ENCODE measurements at places on chromosomes 11 and 22.

- peak; percentile 91 for DNase-seq
These were observed 128.0 kb upstream of the ANO1 start for GRCh38 chr11:69950120-69950519.

GRCh38 chr22:35140879-35141745 is 75.2 kb downstream of the ISX start:
- DNase-seq, result peak; percentile 15

GRCh38 chr11:48017831-48018527 is 37.6 kb downstream of the PTPRJ start:
- DNase-seq, result no peak

DNA sequence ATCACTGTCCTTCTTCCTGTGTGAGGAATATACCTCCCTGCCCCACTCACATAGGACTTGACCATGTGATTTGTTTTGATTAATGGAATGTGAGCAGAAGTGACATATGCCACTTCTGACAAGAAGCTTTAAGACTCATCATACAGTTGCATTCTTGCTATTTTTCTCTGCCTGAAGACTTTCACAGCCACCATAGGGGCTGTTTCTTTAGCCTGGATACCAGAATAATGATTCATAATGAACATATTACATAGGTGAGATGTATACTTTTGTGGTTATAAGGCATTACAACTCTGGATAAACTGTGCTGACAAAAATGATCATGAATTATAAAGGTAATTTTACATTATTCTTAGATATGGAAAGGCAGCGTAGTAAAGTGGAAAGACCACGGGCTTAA is 798.0 kb downstream of the DLG2 start:
- DNase-seq, result no peak

GRCh38 chr11:134573857-134574256 is 161.8 kb upstream of the B3GAT1 start:
- DNase-seq, result no peak

- DNase-seq, result peak; percentile 59
These were observed 121.5 kb downstream of the ATG16L2 start for GRCh38 chr11:72935700-72936099.

GRCh38 chr11:2518111-2518982 is 73.5 kb downstream of the KCNQ1 start:
- DNase-seq, result no peak
